ENCODE measurements at places on chromosomes 3 and 15. TPM values are rescaled to one million over a fixed set of nuclear protein-coding genes. Genes with fewer than 3 reads are reported as not detected.

Gene HRG
- not detected for total RNA-seq

Gene PLA2G4E
- not detected for total RNA-seq

GRCh38 chr15:63904042-63904441 is 70.3 kb upstream of the HERC1 start:
- H3K27me3 ChIP-seq = no peaks in the 10 kb centered on the region
- no peaks in the 10 kb centered on the region for H3K36me3 ChIP-seq
- peaks cover 31% of the 10 kb centered on the region for H3K4me1 ChIP-seq
- no peak overlapping the region for H3K4me3 ChIP-seq

DNA sequence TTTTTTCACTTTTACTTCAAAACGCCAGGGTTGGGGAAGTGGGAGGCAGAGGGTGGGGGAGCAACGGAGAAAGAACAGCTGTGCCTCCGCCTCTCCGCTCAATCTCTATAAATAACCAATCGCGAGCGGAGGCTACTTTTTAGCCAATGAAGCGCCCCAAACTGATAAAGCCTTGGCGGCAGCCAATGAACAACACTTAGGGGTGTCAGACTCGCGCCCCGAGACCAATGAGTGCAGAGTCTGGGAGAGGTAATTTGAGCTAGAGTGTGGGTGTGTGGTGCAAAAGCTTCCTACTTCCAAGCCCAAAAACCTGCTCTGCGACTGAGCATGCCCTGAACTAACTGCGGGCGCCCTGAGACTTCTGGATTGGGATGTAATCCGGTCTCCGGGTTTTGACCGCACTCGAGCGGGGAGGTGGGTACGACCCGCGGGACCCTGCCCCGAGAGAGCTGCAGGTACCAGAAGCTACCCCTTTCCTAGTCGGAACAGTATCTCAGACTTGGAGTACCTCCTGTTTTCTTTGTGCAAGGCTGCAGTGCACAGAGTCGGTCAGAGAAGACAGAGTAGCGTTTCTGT is 800 bp upstream of the RAP2B start:
- H3K36me3 ChIP-seq = no peaks in the 10 kb centered on the region
- peak; percentile 92 for DNase-seq
- no peaks in the 10 kb centered on the region for H3K27me3 ChIP-seq
- peak overlapping the region; percentile 71 for H3K27ac ChIP-seq
- peak overlapping the region; percentile 76 for H3K4me3 ChIP-seq

- no peak overlapping the region for H3K4me3 ChIP-seq
- H3K27me3 ChIP-seq = no peaks in the 10 kb centered on the region
- H3K4me1 ChIP-seq = peaks cover 33% of the 10 kb centered on the region
- H3K27ac ChIP-seq = no peak overlapping the region
Observed at GRCh38 chr3:124121379-124122312, 129.7 kb upstream of the ROPN1 start.

Measured in gastrocnemius medialis (tissue), 4 donors.